Tibial nerve (tissue), 4 donors: ENCODE measurements at places on chromosomes 7 and 10. TPM values are rescaled to one million over a fixed set of nuclear protein-coding genes. Genes with fewer than 3 reads are reported as not detected.

Gene CALHM2
- total RNA-seq = 119 TPM

Gene ABCB4
- total RNA-seq = 0.42 TPM

GRCh38 chr10:110574420-110574819 is 6.9 kb downstream of the SMC3 start:
- no peak for DNase-seq

DNA sequence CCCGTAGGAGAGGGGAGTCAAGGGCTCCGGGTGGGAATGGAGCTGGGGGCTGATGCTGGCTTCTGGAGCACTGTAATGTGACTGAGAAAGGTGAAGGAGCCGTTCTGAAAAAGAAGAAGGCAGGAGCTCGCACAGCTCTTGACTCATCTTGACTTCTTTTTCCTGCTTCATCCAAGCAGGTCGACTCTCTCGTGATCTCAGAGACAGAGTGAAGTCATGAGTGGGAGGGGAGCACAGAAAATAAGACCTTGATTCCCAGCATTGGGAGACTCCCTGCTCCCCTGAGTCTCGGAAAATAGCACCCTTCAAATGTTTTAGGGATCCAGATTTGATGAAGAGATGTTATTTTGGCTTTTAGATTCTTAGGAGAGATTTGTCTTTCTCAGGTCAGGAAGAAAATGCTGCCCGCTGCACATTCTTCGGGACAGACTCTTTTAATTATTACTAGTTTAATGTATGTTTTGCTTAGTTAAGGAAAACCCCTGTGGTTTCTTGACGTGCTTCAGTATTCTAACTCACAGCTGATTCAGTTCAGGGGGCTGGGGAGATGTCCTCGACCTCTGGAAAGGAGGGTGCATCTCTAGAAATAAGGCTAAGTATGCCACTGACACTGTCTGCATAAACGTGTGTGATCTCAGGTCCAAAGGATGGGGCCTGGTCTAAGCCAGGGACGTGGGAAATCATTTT is 34.1 kb downstream of the EGFR start:
- DNase-seq = no peak
